IMR-90 (cell line): ENCODE measurements at places on chromosomes 5 and 9. TPM values are rescaled to one million over a fixed set of nuclear protein-coding genes. Genes with fewer than 3 reads are reported as not detected.

GRCh38 chr5:178116143-178116885 lies 3.0 kb downstream of the N4BP3 start:
- peaks cover 42% of the 10 kb centered on the region for H3K27me3 ChIP-seq
- no peak overlapping the region for H3K4me3 ChIP-seq
- peaks cover 2% of the 10 kb centered on the region; the same call in 1 of the 2 replicates for H3K4me1 ChIP-seq
- no peaks in the 10 kb centered on the region for H3K36me3 ChIP-seq
- no peak for DNase-seq

DNA sequence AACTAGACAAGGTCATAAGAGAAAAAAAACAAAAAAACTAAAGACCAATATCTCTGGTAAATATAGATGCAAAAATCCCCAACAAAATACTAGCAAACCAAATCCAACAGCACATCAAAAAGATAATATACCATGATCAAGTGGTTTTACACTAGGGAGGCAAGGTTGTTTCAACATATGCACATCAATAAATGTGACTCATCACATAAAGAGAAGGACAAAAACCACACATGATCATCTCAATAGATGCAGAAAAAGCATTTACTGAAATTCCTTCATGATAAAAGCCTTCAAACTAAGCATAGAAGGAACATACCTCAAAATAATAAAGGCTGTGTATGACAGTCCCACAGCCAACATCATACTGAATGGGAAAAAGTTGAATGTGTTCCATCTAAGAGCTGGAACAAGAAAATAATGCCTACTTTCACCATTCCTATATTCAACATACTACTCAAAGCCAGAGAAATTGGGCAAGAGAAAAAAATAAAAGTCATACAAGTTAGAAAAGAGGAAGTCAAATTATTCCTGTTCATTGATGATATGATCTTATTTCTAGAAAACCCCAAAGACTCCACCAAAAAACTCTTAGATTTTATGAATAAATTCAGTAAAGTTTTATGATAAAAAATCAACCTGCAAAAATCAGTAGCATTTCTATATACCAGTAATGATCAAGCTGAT lies 72.2 kb upstream of the FAM169A start:
- no peaks in the 10 kb centered on the region for H3K4me1 ChIP-seq
- no peaks in the 10 kb centered on the region for H3K27me3 ChIP-seq
- H3K4me3 ChIP-seq = no peak overlapping the region
- peak; percentile 40 for DNase-seq
- H3K36me3 ChIP-seq = no peaks in the 10 kb centered on the region

DNA sequence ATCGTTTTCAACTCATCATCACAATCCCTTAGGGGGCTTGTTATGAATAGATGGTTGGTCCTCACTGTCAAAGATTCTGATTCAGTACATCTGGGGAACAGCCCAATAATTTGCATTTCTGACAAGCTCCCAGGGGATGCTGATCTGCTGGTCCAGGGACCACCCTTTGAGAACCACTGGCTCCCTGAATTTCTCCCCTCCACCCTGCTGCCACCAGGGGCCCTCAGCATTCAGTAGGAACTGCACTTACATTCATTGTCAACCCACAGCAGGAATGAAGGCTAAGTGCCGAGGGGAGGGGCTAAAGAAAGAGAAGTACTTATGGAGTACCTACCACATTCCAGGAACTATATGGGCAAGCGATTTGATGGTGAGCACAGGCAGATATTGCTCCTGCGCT lies 85.9 kb downstream of the BOD1 start:
- no peaks in the 10 kb centered on the region for H3K4me1 ChIP-seq
- H3K27me3 ChIP-seq = no peaks in the 10 kb centered on the region
- DNase-seq = no peak
- no peaks in the 10 kb centered on the region for H3K36me3 ChIP-seq
- H3K4me3 ChIP-seq = no peak overlapping the region
- H3K27ac ChIP-seq = no peak overlapping the region

DNA sequence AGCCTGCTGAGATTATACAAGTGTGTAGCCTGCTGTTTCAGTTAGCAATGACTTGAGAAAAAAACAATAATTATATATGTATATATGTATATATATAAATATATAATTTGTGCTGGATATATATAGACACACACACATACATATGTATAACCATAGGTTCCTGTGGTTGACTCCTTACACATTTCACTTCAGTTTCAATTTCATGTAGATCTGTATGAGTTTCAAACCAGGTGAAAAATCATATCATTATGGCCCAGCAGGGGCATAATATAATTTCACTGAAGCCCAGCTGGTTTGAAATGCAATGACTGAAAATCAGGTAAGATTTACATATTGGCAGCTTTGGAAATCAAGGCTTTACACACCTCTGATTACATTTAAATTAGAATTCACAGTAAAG lies 690.4 kb upstream of the CDH18 start:
- H3K27me3 ChIP-seq = no peaks in the 10 kb centered on the region
- DNase-seq = no peak
- H3K27ac ChIP-seq = no peak overlapping the region
- no peaks in the 10 kb centered on the region for H3K36me3 ChIP-seq

DNA sequence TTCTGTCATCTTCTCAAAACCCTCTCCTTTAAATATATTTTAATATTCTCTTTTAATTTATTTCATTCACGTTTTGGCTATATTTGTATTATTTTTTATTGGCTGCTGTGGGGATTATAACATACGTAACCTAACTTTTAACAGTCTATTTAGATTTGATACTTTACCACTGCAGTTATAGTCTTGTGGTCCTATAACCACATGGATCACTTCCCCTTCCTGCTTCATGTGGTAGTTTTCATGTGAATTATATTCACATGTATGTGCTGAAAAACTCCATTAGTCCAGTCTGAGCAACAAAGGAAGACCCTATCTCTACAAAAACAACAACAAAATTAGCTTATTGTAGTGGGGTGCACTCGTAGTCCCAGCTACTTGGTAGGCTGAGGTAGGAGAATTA lies 34.3 kb downstream of the CENPP start:
- no peaks in the 10 kb centered on the region for H3K36me3 ChIP-seq
- no peak for DNase-seq
- no peaks in the 10 kb centered on the region for H3K27me3 ChIP-seq
- no peak overlapping the region for H3K27ac ChIP-seq

- no peak for DNase-seq
- no peak overlapping the region for H3K27ac ChIP-seq
These were observed 210.4 kb upstream of the SLC30A5 start for GRCh38 chr5:68883436-68883835.

DNA sequence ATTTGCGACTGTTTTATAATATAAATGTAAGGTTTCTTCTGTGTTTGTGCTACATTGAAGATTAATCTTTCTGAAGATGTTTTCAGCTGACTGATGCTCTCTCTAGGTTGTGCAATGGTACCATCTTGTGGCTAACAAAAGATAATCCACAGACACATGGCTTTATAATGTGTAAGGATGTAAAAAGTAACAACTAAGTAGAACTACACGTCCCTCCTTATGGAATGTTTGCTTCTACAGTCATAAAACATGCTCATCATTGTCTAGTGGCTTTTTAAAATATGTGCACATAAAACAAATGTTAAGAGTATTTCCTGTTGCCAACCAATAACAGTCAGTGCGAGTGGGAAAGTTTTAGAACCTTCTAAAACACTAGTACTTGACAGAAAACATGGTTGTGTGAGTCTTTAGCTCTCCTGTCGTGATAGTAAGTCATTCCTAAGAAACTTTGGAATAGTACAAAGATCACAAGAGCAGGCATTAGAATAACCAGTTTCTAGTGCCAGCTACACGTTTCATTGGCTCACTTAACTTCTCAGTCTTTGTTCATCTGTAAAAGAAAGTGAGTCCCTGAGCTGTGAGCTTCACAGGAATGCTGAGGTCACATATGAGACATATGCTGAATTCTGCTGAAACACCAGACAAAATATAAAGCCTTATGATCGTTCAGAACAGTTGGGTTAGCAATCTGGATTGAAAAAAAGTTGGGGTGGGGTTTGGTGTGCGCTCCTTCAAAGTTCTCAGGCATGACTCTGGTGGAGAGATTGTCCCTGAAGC lies 75.7 kb upstream of the GLIS3 start:
- peaks cover 8% of the 10 kb centered on the region for H3K27me3 ChIP-seq
- no peak overlapping the region for H3K4me3 ChIP-seq
- peak; percentile 82 for DNase-seq
- no peaks in the 10 kb centered on the region for H3K36me3 ChIP-seq
- no peak overlapping the region for H3K27ac ChIP-seq
- H3K4me1 ChIP-seq = no peaks in the 10 kb centered on the region

DNA sequence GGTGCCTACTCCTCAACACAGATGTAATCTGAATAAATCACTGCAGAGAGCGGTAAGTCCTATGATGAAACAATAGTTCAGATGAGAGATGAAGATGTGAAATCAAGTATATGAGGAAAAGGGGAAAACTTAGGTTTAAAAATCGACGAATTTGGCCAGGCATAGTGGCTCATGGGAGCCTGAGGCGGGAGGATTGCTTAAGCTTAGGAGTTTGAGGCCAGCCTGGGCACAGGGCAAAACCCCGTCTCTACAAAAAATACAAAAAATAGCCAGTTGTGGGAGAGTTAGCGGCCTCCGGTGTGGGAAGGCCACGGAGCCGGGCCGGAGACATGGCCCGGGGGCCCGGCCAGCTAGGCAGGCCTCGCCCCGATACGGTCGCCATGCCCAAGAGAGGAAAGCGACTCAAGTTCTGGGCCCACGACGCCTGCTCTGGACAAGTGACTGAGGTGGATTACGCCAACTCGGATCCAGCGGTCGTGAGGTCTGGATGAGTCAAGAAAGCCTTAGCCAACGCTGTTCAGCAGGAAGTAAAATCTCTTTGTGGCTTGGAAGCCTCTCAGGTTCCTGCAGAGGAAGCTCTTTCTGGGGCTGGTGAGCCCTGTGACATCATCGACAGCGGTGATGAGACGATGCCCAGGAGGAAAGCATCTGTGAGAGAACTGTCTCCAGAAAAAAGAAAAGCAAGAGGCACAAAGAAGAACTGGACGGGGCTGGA lies 62.8 kb upstream of the SUB1 start:
- H3K4me1 ChIP-seq = peaks cover 7% of the 10 kb centered on the region
- H3K27ac ChIP-seq = no peak overlapping the region
- no peaks in the 10 kb centered on the region for H3K36me3 ChIP-seq

DNA sequence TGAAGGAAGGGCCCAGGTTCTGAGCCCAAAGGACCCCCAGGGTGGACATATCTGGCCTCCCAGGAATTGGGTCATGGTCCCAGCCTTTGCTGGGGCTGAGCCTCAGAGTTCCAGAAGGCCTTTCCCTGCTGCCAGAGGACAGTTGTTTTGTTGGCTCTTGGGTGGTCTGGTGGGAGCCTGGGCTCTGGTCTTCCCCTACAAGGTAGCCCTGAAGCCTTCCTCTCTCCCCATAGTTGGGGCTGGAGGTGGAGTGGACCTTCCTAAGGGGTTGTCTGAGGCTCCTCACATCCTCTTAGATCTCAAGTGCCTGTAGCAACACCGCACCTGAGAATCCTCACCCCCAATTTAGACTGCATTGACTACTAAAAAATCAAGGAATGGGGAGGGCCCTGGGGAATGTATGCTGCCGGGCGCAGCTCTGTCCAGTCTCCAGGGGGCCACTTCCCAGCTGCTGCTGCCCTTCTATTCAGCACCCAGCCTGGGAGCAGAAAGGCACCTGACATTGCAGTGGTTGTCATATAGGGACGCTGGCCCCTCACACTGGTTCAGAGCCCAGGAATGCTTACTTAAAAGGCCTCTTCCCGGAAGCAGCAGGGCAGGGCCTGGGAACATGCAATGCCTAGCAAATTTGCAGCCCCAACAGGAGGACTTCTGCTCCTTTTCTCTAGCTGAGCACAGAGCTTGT lies 66.4 kb downstream of the IL31RA start:
- no peak for DNase-seq
- no peaks in the 10 kb centered on the region for H3K4me1 ChIP-seq
- H3K4me3 ChIP-seq = no peak overlapping the region
- H3K27me3 ChIP-seq = no peaks in the 10 kb centered on the region

DNA sequence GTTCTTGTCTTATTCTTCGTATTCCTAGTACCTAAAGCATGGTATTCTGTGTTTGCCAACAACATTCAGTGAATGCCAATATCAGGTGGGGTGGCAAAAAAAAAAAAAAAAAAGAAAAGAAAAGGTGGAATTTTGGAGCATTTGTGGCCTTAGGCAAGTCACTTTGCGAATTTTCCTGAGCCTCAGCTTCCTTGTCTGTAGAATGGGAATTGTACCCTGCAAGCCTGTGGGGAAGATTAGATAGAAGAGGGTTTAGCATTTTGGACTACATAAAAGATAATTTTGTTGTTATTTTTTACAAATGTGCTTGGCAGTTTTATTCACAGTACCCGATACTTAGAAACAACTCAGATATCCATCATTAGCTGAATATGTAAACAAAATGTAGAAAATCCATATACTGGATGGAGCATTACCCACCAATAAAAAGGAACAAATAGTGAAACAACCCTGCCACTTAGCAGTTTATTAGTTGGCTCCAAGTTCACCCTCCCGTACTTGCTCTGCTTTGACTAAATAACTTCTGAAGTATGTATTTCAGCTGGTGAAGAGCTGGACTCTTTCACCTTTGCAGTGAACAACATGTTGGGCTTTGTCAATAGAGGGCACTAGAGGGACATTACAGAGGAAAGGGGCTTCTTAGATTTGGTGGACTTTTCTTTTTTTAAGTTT lies 13.6 kb downstream of the UBE2D2 start:
- H3K4me1 ChIP-seq = peaks cover 11% of the 10 kb centered on the region
- H3K27me3 ChIP-seq = no peaks in the 10 kb centered on the region
- H3K36me3 ChIP-seq = peaks cover 7% of the 10 kb centered on the region
- no peak overlapping the region for H3K27ac ChIP-seq

GRCh38 chr5:6615034-6615815 lies 17.6 kb downstream of the NSUN2 start:
- H3K36me3 ChIP-seq = peaks cover 60% of the 10 kb centered on the region
- H3K27me3 ChIP-seq = no peaks in the 10 kb centered on the region
- no peaks in the 10 kb centered on the region for H3K4me1 ChIP-seq
- H3K27ac ChIP-seq = no peak overlapping the region
- H3K4me3 ChIP-seq = no peak overlapping the region

DNA sequence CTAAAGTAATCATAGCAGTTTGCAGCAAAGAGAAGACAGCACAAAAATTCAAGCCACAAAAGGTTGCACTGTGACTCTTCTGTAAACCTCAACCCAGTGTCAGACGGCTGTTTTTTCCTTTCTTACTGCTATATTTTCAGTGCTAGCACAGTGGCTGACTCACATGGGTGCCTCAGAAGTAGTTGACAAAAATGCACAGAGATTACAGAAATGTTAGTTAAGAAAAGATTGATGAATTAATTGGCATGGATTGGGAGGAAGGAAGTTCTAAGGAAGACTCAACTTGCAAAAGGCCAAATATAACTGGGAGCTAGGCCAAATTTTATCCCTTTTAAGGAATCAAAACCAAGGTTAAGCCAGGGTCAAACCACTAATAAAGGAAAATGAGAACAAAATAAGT lies 43.7 kb upstream of the ITGA1 start:
- no peak overlapping the region for H3K4me3 ChIP-seq
- H3K27ac ChIP-seq = no peak overlapping the region
- no peaks in the 10 kb centered on the region for H3K27me3 ChIP-seq
- H3K36me3 ChIP-seq = no peaks in the 10 kb centered on the region
- DNase-seq = peak; percentile 66
- H3K4me1 ChIP-seq = peaks cover 11% of the 10 kb centered on the region

- no peaks in the 10 kb centered on the region for H3K27me3 ChIP-seq
- H3K36me3 ChIP-seq = no peaks in the 10 kb centered on the region
- no peak overlapping the region for H3K27ac ChIP-seq
- no peaks in the 10 kb centered on the region for H3K4me1 ChIP-seq
- no peak overlapping the region for H3K4me3 ChIP-seq
These were observed 267.9 kb upstream of the PDE4D start for GRCh38 chr5:60161340-60161934.

- no peaks in the 10 kb centered on the region; the same call in 1 of the 2 replicates for H3K4me1 ChIP-seq
- H3K27ac ChIP-seq = no peak overlapping the region
- no peak overlapping the region for H3K4me3 ChIP-seq
- H3K27me3 ChIP-seq = no peaks in the 10 kb centered on the region
- DNase-seq = no peak
These were observed 68.0 kb upstream of the C6 start for GRCh38 chr5:41281215-41281810.

FBP2 gene
- not detected in 2 replicates for total RNA-seq

MTAP gene
- total RNA-seq = 33.6 and 50.9 TPM in 2 replicates

WDR38 gene
- not detected in 2 replicates for total RNA-seq

CER1 gene
- total RNA-seq = not detected in 2 replicates
